Activated naive CD4-positive, alpha-beta T cell treated with anti-CD3 and anti-CD28 coated beads, Interleukin-2, amount 10 ng/mL, durations not matched to agents 7 days and 5 days (primary cell): ENCODE measurements at places on chromosomes 2 and 18.

- DNase-seq: no peak
Measured at GRCh38 chr2:127514485-127514884, 11.8 kb downstream of the IWS1 start.

DNA sequence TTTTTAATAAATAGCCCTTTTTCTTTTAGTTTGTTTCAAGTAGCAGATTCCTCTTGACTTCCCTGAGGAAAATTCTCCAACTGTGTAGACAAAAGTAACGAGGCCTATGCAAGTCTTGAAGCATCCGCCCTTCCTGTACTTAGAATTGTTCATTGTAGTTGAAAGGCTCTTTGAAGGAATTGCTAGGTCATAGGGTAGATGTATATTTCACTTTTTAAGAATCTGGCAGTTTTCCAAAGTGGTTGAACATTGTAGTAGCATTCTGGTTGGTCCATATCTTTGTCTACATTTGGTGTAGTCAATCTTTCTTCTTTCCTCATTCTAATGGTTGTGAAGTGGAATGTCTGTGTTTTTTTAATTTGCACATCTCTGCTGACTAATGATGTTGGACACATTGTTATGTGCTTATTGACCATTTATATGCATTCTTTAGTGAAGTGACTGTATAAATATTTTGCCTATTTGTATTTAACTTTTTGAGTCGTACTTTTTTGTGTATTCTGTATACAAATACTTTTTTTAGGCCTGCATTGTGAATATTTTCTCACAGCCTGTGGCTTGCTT lies 5.6 kb upstream of the SERPINB11 start:
- DNase-seq: no peak

DNA sequence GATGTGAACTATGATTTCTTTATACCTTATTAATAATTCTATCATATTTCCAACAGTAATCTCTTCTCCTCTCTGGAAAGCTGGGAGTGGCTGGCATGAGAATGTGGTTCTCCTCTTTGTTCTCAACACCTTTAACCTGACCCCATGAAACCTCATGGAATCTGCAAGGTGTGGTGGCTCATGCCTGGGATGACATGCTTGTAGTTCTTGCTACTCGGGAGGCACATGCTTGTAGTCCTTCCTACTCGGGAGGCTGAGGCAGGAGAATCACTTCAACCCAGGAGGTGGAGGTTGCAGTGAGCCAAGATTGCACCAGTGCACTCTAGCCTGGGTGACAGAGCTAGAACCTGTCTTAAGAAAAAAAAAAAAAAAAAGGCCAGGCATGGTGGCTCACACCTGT lies 10.8 kb upstream of the CDCA7 start:
- no peak for DNase-seq

- DNase-seq: no peak
Measured at GRCh38 chr2:80719607-80720006, 415.1 kb upstream of the LRRTM1 start.

- DNase-seq: peak; percentile 35
Measured at GRCh38 chr2:8576525-8577167, 105.2 kb upstream of the ID2 start.

GRCh38 chr2:16658076-16658739 lies 7.4 kb downstream of the CYRIA start:
- no peak for DNase-seq

DNA sequence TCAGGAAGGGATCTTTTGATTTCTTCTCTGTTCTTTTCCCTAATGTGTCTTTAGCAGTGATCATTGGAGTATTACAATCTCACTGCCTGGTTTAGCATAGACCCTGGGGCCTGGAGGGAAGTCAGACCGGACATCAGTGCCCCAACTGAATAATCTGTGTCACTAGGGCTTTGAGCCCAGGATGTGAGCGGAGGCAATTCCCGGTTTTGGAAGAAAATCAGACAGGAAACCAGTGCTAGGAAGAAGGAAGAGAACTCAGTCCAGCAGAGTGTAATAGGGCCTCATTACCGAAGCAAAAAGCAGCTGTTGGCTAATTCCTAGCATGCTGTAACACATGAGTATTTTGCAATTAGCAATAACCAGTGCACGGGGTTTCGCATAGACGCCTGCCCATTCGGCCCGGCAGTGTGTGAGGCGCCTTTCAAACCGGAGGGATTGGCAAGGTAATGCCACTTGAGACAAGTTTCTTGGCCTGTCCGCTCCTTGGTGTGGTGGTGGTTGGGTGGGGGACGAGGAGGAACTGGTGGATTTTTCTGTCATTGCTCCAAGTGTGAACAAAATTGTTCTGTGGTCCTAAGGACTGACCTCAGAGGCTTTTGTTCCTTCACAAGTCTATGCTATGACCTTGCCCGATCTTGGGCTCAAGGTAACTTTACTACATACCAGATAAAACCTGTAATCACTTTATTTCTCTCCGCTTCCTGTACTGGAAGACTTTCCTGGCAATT lies 2.8 kb downstream of the FOSL2 start:
- no peak for DNase-seq

- no peak for DNase-seq
Measured at GRCh38 chr18:10485475-10485874, 31.0 kb downstream of the APCDD1 start.

DNA sequence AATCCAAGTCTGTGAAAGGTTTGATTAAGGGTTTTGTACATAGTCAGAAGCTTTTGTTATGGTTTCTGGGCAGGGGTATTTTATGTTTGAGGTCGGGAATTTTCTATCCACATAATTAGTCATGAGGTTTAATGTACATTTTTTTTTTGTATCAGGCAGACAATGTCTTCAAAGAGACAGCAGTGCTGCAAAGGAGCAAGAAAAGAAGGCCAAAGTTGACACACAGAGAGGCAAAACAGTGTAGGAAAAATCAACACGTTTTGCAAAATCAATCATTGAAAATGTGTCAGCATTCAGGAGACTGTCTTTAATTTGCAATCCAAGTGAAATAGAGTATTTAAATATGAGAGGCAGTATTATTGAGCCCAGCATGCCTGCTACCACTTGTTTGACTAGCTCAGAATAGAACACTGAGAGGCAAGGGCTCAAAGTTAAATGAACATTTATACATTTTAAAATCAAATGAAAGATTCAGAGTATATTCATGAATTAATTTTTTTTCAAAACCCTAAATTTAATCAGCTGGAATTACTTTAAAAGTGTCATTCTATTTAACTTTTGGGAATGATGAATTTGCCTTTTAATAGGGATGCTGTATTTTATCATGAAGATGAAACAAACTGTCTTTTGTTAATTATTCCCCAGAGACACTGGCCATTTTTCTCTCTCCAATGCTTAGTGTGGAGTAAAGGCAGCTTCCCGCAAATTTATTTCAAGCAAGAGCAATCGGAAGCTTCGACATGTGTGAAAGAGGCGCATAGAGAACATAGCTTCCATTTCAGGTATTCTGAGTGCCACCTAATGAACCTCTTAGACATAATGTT lies 11.3 kb downstream of the VRK2 start:
- no peak for DNase-seq

DNA sequence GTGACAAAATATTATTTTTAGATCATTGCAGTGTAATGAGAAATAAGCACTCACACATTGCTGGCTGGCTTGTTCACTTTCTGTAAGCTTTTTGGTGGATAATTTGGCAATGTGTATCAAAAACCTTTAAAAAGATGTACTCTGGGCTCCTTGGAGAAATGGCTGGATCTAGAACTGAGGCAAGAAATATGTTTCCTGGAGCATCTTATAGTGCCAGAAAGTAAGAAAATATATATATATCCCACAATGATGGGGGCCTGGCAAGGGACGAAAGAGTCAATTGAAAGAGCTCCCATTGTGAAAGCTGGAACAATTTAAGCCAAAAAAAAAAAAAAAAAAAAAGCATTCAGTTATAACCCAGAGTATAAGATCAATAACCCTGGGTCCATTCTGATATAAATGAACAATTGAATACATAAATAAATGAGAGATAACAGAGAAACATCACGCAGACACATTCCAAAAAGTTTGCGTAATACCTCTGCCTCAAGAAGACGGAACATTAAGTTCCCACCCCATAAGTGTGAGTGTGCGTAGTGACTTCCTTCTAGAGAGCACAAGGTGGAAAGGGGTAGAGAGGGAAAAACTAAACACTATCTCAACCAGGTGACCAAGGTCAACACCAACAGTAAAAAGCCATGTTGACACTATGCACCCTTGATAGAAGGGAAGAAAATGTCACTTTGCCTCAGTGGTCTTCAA lies 77.5 kb downstream of the BIN1 start:
- DNase-seq: no peak

GRCh38 chr2:234293973-234294372 lies 202.9 kb downstream of the ARL4C start:
- peak; percentile 45 for DNase-seq

DNA sequence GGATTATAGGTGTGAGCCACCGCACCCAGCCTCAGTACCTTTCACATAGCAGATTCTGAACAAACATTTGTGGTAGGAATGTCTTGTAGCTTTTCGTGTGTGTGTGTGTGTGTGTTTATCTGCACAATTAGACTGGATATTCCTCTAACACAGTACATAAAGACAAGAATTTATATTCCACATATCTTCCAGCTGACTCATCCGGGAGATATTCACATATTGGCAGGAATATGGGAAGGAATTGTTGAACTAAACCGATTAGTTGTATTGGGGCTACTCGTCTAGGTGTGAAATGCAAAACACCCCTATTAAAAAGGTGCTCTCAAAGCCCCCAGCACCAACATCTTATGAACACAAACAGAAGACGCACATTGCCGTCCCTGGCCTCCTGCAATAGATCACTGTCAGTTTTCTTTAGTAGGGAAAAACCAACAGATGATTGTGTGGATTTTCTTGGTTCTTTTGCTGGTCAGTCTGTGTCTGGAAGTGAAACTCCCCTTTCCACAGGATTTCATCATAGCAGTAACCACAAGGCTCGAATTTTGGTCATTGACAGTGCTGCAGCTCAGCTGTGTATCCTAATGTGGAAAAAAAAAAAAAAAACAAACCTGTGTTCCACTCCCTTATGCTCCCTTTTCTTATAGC lies 208.5 kb upstream of the ACVR2A start:
- no peak for DNase-seq

GRCh38 chr2:197235711-197236110 lies 74.9 kb downstream of the ANKRD44 start:
- DNase-seq: no peak
